ENCODE measurements at places on chromosomes 13 and 19.
A peak's percentile ranks its signal among the peaks of the same experiment; 100 is the strongest.

- peak; percentile 79 for DNase-seq
These were observed 21.2 kb upstream of the TOMM40 start for GRCh38 chr19:44869733-44870470.

DNA sequence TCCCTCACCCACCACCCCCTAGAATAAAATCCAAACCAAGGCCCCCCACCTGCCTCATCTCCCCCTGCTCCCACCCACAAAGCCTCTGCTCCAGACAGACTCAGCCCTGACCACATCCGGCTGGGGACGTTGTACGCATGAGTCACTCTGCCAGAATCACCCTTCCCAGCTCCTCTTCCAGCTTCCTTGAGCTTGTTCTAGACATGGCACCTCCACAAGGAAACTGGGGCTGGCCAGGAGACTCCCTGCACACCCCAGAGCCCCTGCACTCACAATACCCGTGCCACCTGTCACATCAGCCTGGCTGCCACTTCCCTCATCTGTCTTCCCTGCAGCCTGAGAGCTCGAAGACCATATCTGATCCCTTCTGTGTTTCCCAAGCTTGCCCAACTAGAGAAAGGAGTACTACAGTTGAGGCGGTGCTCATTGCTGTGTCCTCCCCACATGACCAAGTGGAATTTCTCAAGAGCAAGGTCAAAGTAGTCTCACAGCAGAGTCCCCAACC is 9.7 kb downstream of the DEDD2 start:
- DNase-seq, result peak; percentile 69

GRCh38 chr19:21084343-21084742 is 2.3 kb downstream of the ZNF714 start:
- peak; percentile 2 for DNase-seq

- no peak for DNase-seq
These were observed 74.7 kb downstream of the KLF5 start for GRCh38 chr13:73133531-73133930.

DNA sequence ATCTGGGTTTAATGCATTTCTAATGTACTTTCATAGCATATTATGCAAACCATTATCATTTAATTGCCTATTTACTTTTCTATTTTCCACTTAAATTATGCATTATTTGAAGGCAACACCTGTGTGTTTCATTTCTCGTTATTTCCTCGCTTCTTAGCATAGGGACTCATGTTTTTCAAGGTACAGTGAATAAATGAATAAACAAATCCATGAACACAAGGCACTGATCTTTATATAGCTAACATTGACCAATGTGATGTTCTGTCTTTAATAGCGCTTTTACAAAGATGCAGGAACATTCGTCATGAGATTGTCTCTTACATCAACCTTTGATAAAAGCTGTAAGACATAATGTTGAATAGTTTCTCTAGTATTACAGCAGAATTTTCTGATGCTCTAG is 121.2 kb downstream of the B3GLCT start:
- DNase-seq, result no peak

DNA sequence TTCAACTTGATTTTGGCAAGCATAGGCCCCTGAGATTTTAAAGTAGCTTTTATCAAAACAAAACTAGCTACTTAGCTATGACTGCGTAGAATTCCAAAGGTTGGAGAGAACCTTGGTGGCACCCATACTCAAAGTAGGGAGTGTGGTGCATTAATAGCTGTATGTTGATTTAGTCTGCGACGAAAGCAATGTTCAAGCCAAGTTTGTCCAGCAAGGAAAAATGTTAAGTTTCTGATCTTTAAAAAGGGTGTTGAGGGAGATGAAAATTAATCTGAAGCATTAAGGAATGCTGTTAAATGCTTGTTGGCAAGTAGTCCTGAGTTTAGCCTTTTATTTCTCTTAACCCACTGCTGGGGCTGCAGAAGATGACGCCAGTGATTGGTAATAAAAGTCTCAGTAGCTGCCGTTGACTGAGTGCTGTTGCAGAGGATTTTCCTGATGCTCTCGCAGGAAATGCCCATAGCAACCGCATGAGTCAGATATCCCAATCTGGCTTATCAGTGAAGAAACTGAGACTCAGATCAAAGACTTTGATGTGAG is 75.9 kb upstream of the RNF113B start:
- DNase-seq, result peak; percentile 90

DNA sequence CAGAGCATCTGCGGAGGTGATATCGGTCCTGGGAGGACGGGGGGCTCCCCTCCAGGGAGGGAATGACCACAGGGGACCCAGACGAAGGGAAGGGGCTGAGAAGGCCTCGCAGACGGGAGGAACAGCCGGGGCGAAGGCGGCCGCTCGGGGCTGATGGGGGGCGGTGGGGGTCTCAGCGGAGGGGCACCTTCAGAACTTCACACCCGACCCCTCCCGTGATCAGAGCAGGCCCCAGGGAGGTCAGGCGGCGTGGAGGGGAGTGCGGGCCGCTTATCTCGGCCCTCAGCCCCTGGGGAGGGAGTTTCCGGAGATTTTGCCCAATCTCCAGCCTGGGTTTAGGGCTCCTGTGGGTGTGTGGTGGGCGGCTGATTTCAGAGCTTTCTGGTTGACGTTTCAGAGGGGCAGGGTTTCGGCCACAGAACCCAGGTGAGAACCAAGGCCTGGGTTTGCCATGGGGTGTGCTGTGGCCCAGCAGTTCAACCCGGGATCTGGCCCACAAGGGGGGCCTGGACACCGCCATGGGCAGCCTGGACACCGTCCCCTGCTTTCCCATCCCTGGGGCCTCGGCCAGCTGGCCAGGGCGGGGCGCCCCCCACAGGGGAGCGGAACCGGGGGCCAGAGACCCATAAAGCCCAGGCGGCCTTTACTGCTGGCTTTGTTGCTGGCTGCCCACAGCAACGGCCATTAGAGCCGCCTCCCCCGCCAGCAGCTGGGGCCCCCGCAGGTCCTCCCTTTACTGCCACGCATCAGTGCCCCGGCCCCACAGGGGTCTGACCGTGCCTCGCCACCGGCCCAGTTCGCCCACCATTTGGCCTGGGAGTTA is 29.0 kb downstream of the ARID3A start:
- no peak for DNase-seq

DNA sequence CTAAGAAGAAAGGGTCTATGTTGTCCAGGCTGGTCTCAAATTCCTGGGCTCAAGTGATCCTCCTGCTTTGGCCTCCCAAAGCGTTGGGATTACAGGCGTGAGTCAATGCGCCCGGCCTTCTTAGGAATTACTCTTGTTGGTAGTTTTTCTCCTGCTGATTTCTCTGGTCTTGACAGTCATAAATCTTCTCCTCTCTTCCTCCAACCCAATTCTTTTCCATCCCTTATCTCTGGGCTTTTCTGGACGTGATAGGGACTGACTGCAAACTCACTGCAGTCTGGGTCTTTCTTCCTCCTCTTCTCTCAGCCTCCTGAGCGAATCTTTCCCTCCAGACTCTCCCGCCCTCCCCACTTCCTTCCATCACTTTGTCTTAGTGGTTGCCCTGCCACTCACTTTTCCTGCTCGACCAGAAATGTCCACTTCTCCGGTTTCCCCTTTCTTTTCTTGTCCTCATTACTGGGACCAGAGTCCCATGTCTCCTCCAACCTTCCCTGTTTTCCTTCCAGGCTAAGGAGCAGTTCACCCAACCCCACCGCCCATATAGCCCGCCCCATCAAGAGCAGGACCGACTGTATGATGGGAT is 21.9 kb upstream of the TIMM44 start:
- no peak for DNase-seq

- no peak for DNase-seq
These were observed 18.8 kb downstream of the C1QTNF9 start for GRCh38 chr13:24328145-24328544.
